Frontal cortex (tissue), 4 donors: ENCODE measurements at places on chromosomes 1 and 21. TPM values are rescaled to one million over a fixed set of nuclear protein-coding genes. Genes with fewer than 3 reads are reported as not detected.

GRCh38 chr1:233470741-233471499 is 143.0 kb upstream of the KCNK1 start:
- DNase-seq: no peak

GRCh38 chr1:234613128-234613875 is 3.3 kb upstream of the IRF2BP2 start:
- no peak for DNase-seq

DNA sequence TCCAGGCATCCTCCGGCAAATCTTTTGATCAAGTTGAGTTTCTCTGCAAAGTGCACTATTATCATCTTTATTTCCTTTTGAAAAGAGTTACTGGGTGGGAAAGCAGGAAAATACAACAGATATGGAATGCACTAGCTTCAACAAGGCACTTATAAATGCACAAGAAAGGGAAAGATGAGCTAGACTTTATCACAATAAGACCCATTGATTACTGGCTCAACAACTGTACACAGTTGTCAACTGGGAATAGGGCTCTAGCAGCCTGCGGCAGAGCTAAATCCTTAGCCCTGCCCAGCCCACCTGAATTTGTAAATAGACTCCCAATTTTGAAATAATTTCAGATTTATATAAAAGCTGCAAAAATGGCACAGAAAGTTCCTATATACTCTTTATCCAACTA is 111.4 kb downstream of the CSMD2 start:
- no peak for DNase-seq

- DNase-seq: no peak
These were observed 64.4 kb upstream of the TLR5 start for GRCh38 chr1:223207293-223208066.

The CDA gene
- total RNA-seq: not detected

The RUNX3 gene
- total RNA-seq: not detected

DNA sequence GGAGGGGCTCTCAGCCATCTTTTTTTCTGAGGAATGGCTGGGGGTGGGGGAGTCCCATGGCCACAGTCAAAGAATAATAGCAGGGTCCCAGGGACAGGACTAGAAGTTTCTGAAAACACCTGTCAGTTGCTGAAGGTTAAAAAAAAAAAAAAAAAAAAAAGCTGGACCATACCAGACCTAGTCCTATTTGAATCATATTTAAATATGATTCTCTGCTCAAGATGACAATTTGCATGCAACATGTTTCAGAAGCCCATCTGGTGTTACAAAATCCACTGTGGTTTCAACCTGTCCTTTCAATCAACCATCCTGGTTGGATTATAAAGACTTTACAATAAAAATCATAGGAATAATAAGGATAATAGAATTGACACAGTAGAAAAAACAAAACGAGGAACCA is 153.7 kb downstream of the TENT5C start:
- no peak for DNase-seq

- DNase-seq: no peak
These were observed 158.2 kb downstream of the TRIM33 start for GRCh38 chr1:114352797-114353196.

- DNase-seq: no peak
These were observed 19.2 kb downstream of the MAST2 start for GRCh38 chr1:45822644-45823043.

GRCh38 chr1:109228167-109228566 is 14.4 kb downstream of the SARS1 start:
- no peak for DNase-seq

- no peak for DNase-seq
These were observed 63.5 kb upstream of the KIAA1614 start for GRCh38 chr1:180849031-180849775.

DNA sequence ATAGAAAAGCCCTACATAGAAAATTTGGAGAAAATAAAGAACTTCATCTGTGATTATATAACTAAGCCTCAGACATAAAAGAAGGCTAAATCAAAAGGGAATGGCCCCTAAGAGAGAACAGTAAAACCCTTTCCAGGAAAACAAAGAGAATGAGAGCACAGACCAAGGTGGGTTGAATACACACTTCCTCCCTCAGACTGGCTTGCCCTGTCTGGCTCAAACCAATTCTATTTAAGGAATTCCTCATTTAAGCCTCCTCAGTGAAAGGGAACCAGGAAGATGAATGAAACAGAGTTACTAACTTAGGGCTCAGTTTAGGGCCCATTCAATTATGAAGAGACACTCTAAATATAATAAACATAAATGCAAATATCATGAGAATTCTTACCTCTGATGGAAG is 10.6 kb upstream of the SYT14 start:
- DNase-seq: no peak

DNA sequence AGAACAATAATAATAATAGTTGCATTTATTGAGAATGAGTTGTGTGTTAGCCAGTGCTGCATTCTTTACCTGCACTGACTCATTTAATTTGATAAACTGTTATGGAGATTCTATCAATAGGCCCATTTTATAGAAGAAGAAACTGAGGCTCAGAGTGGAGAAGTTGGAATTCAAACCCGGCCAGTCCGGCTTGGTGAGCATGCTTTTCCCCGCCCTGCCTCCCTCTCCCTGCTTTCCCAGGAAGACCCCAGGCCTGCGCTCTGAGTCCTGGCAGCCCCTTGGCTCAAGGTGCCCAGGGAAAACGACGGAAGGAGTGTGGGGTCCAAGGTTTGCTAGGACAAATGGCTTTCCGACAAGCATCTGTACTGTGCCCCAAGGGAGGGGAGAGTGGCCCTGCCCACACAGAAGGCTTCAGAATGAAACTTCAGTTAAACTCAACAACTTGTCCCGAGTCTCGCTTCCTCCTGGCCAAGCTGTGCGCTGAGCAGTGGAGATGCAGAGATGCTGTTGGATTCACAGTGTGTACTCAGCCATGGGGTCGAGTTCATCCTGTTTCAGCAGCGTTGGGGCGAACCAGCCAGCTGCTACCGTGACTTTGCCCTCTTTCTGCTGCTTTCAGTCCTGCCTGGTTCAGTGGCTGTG is 23.3 kb upstream of the PADI6 start:
- no peak for DNase-seq

The HIVEP3 gene
- 12.6 TPM for total RNA-seq

GRCh38 chr1:231841616-231842344 is 215.2 kb downstream of the DISC1 start:
- DNase-seq: no peak

GRCh38 chr1:176795929-176796328 is 333.0 kb downstream of the PAPPA2 start:
- no peak for DNase-seq

GRCh38 chr1:7070389-7071029 is 285.3 kb downstream of the CAMTA1 start:
- peak; percentile 73 for DNase-seq

DNA sequence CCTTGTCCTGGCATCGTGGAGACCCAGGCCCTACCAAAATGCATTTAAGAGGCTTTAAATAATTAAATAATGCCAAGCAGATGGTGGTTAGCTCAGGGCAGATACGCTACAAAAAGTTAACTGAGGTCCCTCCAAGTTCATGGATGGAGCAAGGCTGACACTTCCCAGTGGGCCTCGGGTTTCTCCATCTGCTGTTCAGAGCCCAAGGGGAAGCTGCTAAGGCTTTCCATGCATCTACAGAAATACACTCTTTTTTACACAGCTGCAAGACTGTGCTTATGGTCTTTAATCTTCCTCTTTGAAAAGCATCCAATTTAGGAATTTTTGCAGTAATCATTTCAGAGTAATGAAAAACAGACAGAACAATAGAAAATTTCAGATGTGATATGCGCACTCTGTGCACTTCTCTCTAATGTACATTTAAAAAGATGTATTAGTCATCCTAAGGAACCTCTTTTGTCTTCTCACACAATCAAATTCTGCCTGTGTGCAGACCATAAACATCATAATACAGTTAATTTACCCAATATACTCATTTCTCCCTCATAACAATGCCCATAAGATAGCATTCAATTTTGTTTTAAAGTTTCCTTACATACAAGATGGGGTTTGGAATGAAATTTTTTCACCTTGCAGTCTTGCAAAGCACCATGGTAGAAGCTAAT is 173.2 kb upstream of the ATP1B1 start:
- no peak for DNase-seq

DNA sequence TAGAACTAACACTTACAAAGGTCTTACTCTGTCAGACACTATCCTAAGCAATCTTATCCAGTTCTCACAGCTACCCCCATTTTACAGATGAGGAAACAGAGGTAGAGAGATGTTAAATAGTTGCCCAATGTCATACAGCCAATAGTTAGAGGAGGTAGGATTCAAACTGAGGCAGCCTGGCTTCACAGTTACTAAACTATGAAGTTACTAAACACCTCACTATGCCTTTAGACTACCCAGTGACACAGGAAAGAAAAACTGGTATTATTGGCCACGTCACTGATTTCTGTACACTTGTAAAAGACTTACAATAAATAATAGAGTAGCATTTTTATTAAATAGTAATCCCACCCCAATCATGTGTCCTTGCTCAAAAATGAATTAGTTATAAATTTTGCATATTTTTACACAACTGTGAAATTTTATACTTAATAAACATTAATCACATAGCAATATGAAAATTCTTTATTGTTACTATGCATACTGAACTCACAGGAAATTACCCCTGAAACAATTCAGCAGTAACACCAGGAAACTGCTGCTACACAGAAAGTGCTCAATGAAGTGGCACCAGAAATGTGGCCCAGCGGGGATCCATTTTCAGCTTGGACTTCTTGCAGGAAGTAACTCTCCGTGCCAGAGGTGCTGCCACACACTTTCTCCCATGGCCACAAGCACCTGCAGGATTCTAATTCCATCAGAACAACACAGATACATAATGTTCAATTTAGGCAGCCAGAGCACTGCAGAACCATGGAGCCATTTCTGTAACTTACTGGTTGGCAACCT is 69.4 kb downstream of the VAV3 start:
- DNase-seq: no peak

The LCE7A gene
- not detected for total RNA-seq

The SEMA6C gene
- 16.7 TPM for total RNA-seq

The SNRNP40 gene
- 114 TPM for total RNA-seq

The B3GALT5 gene
- 0.41 TPM for total RNA-seq

DNA sequence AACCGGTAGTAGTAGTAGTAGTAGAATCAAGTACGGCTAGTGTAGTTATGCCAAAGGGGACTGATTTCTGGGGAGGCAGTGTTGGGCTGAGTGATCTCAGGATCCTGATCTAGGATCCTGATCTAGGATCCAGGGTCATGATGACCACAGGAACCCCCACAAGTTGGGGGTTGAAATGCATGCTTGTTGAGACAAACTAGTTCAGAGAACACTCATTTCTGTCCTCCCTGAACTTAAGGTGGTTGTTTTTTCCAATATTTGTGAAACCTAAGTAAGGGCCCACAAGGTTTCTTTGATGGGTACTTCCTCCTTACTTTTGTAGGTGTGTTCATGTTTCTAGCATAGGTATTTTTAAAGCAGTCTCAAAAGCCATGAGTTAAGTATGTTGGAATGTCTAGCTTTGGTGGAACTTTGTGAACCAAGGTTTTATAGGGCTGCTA is 33.9 kb upstream of the PDC start:
- no peak for DNase-seq

GRCh38 chr1:91751275-91751674 is 134.7 kb downstream of the TGFBR3 start:
- DNase-seq: peak; percentile 12

DNA sequence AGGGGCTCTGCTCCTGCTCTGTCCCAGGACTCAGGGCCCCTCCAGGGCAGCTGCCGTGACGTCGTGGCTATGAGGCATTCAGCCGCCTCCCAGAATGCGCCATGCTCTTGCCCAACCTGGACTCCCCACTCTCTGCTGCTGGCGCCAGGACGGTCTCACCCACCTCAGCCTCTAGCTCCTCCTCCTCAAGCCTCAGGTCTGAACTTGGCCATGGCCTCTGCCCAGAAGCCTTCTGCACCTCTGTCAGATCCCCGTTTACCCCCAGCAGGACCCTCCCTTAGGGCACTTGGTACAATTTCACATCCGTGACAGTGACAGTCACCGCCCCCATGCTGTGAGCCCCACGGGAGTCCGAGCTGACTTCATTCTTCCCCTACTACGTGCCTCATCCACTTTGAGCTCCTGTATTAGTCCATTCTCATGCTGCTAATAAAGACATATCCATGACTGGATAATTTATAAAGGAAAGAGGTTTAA is 4.9 kb downstream of the CSTB start:
- no peak for DNase-seq

The HSD3B1 gene
- total RNA-seq: not detected
